Myocyte (in vitro differentiated cells): ENCODE measurements at places on chromosomes 4 and X. TPM values are rescaled to one million over a fixed set of nuclear protein-coding genes. Genes with fewer than 3 reads are reported as not detected.

- DNase-seq, result no peak
Measured at GRCh38 chrX:136019226-136019625, 34.0 kb downstream of the SLC9A6 start.

DNA sequence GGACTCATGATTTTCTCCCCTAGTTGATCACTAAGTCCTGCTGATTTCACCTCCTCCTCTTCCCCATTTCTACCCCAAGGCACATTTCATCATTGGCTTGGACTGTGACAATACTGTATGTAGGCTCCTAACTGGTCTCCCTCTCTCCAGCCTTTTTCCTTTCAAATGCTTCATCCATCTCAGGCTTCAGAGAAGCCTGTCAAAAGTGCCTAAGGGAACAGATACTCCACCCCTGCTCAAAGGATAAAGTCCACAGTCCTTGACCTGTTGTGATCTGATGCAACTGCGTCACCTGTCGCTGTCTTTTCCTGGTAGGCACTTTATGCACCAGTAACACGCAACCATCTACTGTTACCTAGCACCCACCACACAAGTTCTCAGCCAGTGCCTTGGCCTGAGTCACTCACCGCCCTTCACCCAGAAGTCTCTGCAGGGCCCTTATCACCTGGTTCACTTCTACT lies 12.8 kb downstream of the SCARB2 start:
- peak; percentile 89 for DNase-seq

GRCh38 chr4:73172161-73172560 lies 86.4 kb downstream of the ANKRD17 start:
- no peak for DNase-seq

- DNase-seq, result no peak
Measured at GRCh38 chr4:1092983-1093361, 20.4 kb downstream of the RNF212 start.

Gene TCEAL7
- total RNA-seq, result 54.0 and 66.3 TPM in 2 replicates

Gene NLRP2B
- total RNA-seq, result not detected in 2 replicates
